CD4-positive, alpha-beta T cell (primary cell): ENCODE measurements at places on chromosomes 5 and 9.

- no peak for DNase-seq
Measured at GRCh38 chr9:88370346-88370745, 17.9 kb upstream of the SPIN1 start.

- no peak for DNase-seq
Measured at GRCh38 chr5:59007460-59008063, 424.7 kb downstream of the RAB3C start.

DNA sequence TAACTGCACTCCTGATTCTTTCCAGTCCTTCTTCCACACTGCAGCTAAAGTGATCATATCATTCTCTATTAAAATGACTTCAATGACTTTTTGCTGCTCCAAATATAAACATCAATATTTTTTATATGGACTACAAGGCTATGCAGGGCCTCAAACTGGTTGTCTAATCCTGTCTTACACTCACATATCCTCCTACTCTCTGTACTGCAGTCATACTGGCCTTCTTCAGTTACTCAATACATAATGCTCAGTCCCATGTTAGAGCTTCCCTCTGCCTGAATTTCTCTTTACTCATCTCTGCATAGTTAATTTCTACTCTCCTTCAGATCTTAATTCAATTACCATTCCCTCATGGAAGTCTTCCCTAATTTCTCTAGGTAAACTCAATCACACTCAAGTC is 3.4 kb downstream of the MEIKIN start:
- no peak for DNase-seq

DNA sequence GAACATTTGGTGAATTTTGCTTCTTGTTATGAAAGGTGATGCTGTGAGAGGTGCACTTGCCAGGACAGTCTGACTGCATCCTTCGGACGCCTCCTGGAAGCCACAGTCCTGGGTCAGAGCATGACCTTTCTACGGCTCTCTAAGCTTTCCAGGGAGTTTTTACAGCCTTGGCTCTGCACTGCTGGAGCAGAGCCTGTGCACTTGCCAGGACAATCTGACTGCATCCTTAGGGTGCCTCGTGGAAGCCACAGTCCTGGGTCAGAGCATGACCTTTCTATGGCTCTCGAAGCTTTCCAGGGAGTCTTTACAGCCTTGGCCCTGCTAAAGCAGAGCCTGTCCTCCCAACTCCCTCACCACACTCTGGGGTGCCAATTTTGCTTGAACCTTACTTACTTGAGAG is 49.6 kb downstream of the CCDC180 start:
- DNase-seq = no peak

DNA sequence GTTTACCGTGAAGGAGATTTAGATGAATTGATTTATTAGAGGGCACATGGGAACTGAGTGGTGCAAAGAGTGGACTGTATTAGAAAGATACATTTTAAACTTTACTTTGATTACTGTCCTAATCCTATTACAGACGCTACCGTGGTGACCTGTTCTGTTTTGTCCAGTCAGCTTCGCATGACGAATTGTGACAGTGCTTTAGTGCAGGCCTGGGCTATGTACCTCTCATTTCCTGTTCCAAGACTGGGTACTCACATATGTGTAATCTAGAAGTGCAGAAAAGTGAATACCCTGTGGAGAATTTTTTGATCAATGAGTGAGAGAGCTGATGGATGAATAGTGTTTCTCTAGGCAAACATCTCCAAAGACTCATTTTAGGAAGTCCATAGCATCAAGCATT is 385.9 kb downstream of the ANXA1 start:
- DNase-seq = no peak

- no peak for DNase-seq
Measured at GRCh38 chr9:81381694-81382093, 307.7 kb downstream of the TLE1 start.

- no peak for DNase-seq
Measured at GRCh38 chr5:9126490-9126889, 419.4 kb downstream of the SEMA5A start.
